ENCODE measurements at places on chromosomes 5 and 9.

DNA sequence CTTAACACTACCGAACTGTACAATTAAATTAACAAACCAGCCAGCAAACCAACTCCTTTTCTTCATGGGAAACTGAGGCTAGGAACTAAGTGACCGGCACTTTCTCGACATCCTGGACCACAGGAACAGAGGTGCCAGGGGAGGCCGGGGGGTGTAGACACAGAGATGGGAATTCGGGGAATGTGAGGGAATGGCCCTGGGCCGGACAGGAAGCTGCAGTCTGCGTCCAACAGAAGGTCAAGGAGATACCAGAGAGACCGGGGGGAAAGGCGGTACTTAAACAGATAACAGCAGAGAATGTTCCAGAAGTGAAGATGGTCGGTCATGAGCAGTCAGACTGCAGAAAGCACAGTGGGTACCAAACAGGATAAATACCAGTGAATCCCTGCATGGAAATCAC lies 40.3 kb downstream of the DBH start:
- no peak for DNase-seq

DNA sequence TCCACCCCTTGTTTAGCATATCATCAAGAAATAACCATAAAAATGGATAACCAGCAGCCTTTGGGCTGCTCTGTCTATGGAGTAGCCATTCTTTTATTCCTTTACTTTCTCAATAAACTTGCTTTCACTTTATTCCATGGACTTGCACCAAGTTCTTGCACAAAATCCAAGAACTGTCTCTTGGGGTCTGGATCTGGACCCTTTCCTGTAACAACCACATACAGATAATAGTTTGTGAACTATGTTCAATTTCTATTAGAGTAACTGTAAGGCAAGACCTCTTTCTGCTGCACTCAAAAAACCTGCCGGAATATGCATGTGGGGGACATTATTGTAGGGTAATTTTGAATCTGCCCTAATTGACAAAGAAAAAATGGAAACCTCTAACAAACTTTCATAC lies 66.9 kb upstream of the TMEM215 start:
- no peak for DNase-seq

DNA sequence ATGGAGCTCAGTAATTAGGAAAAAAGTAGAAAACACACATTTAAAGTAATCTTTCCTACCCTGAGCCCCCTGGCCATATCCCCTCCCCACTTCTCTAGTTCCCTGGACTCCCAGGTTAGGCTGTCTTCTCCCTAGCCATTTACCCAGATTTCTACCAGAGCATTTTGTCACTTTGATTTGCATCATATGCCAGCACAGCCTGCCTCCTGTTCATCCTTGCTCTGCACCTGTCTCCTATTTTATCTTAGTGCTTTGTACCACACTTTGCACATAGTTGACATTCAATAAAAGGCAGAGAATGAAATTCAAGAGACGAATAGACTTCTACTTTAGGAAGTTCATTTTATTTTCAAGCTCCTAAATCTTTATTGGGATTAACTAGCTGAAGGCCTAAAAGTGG lies 344.5 kb downstream of the EBF1 start:
- no peak for DNase-seq

DNA sequence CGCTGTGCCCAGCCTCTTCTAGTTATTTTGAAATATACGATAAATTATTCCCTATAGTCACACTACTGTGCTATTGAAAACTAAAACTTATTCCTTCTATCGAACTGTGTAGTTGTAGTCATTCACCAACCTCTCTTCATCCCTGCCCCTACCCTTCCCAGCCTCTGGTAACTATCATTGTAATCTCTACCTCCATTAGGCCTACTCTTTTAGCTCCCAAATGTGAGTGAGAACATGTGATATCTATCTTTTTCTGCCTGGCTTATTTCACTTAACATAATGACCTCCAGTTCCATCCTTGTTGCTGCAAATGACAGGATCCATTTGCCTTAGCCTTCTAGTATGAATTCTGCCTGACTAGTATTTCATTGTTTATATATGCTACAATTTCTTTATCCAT lies 127.4 kb downstream of the PSAT1 start:
- DNase-seq = no peak

DNA sequence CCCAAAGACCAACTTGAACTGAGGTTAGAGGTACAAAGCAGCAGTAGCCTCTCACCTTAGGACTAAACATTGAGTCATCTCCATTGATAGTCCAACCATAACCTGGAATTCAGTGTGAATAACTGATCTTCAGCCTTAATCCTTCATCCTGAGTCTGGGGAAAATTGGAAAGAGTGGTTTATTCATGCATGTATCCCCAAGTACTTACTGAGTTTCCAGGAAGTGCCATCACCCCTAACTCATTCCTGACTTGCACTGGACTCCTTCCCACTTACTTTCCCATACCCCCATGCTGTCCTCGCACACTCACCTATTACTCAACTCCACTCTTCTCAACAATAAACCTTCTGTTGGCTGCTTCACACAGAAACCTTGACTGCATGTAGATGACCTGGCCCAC lies 161.4 kb upstream of the ZNF462 start:
- DNase-seq = no peak

- DNase-seq = no peak
These were observed 213.6 kb downstream of the SAXO1 start for GRCh38 chr9:18819418-18819817.

DNA sequence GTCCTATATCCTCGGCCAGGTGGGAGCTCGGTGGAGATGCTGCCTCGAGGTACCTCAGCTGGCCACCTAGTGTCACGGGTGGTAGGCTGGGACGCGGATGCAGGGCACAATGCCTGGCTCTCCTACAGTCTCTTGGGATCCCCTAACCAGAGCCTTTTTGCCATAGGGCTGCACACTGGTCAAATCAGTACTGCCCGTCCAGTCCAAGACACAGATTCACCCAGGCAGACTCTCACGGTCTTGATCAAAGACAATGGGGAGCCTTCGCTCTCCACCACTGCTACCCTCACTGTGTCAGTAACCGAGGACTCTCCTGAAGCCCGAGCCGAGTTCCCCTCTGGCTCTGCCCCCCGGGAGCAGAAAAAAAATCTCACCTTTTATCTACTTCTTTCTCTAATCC lies 2.0 kb downstream of the PCDHGC3 start:
- no peak for DNase-seq
